ENCODE measurements at places on chromosomes 3 and 15.

- DNase-seq, result no peak
Observed at GRCh38 chr3:9416139-9416780, 18.8 kb downstream of the SETD5 start.

GRCh38 chr15:80789296-80789695 is 10.1 kb downstream of the CEMIP start:
- DNase-seq, result no peak

GRCh38 chr3:50124052-50124799 is 30.9 kb upstream of the SEMA3F start:
- DNase-seq, result no peak

DNA sequence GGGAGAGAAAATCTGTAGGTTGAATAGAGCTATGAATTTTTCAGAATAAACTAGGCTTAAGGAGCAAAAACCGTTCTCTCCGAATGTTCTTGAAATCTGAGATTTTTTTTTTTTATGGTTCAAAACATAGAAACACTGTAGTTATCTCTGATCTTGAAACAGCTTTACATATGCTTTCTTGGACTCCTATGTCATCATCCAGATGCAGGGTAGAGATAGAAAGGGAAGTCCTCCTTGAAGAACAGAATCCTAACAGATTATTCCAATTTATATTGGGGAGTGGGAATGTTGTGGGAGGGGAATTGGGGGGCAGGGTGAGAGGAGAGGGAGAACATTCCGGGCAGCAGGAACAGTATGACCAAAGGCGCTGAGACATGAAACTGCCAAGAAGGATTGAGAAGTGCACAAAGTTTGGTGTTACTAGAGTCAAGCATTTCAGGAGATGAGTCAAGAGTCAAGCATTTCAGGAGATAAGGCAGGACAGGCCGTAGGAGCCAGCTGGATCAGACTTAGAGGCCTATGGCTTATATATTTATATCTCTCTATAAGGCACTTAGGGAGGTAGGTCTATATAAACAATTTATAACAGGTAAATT is 21.9 kb upstream of the ST3GAL6 start:
- no peak for DNase-seq

DNA sequence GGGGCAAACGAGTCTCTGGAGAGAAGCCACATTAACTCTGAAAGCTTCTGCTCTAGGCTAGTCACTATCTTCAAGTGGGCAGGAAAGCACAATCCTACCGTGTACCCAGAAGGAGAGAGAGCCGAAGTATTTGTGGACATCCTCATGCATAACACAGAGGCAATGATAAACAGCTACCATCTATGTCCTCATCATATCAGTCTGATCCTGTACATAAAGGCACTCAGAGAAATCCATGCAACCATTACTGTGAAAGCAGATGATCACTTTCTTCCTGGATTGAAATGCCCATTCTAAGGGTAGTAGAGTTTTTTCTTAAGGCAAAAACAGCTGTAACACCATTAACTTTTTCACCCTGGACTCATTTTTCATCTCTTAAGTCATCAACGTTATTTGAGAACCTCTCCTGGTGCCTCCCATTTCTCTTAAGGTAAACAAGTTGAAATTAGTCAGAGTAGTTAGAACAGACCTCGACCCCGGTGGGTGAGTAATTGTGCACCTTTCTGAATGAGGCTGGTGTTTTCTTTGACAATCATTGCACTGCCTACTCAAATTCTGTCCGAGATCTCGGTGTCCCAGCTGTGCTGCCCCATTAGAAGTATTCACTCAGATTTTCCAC is 327.4 kb downstream of the SHQ1 start:
- peak; percentile 44 for DNase-seq

DNA sequence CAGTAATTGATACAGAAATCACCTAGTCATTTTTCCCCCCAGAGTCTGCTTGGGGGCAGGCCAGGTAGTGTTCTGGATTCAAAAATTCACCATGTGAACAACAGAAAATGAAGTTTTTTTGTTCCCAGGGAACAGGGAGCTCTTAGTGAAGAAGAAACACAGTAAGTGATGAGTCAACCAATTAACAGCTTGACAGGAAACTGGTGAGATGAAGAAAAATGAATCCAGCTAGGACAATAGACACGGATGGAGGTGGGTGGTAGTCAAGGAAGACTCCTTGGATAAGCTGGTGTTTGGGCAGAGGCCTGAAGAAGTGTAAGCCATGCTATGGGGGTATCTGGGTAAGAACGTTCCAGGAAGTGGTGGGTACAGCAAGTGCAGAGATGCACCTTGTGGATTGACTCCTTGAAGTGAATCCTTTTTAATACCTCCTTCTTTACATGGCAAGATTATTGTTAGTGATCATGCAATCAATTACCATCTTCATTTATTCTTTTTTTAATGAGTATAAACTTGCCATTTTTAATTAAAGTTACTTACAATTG is 339.9 kb upstream of the RGMA start:
- no peak for DNase-seq

DNA sequence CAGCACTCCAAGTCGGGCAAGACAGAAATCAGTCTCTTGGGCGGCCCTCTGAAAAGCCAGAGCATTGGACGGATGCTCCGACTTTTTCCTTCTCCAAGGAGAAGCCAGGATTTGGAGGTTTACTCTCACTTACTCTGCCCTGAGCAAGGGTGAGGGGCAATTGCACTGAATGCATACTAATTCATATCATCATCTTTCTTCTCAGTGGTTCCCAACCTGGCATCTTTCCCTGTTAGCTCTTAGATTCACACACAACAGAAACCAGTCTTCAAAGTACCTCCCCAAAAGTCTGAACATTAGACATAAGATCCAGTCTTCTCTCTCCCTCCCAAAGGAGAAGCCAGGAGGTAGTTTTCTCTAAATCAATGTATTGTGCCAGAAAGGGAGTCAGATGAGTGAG is 219.2 kb downstream of the GREM1 start:
- DNase-seq, result no peak

DNA sequence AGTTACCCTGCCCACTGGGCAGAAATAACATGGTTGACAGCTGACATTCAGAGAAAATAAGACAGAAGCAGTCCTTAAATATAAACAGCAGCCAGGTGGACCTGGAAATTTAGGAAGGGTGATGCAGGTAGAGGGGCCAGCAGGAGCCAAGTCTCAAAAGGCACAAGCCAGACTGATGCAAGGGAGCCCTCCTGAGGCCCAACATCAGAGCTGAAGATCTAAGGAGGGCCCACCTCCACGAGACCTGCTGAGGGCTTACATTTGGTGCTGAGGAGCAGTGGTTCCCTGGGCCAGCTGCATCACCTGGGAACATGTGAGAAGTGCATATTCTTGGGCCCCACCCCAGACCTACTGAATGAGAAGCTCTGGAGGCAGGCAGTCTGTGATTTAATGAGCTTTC is 105.5 kb upstream of the TRIM42 start:
- no peak for DNase-seq

DNA sequence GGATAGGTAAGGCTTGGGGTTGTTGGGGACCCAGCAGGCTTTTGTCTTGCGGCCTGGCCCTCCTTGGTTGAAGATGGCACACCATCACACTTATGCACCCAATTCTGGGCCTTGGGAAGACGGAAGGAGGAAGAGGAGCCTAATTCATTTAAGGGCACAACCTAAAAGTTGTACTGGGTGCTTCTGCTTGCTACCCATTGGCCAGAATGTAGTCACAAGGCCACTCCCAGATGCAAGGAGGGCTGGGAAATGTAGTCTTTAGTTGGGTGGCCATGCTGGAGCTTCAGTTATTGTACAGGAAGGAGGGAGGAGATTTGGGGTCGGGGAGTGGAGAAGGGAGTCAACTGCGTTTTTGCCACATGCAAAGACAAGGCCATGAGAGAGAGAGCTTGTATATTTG is 109.2 kb downstream of the TMEM266 start:
- DNase-seq, result no peak

DNA sequence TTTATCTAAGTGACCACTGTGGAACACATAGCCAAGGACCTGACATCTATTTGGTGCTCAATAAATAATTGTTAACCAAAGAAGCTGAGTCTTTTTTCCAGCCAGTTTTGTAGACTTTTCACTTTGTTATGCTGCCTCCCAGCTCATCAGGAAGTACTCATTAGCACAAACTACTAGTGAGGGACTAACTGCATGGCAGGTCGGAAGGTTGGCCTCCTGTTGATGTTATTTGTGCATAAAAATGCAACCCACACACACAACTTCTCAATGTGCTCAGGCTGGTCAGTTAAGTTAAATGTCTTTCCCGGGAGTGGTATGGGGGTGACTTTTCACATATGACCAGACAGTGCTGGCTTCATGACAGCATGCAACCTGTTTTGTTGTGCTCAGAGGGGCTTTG is 263.0 kb upstream of the TOPAZ1 start:
- DNase-seq, result no peak

GRCh38 chr3:133515127-133515526 is 58.4 kb upstream of the CDV3 start:
- no peak for DNase-seq

- DNase-seq, result peak; percentile 59
Observed at GRCh38 chr3:172614340-172615274, 91.4 kb upstream of the TNFSF10 start.

DNA sequence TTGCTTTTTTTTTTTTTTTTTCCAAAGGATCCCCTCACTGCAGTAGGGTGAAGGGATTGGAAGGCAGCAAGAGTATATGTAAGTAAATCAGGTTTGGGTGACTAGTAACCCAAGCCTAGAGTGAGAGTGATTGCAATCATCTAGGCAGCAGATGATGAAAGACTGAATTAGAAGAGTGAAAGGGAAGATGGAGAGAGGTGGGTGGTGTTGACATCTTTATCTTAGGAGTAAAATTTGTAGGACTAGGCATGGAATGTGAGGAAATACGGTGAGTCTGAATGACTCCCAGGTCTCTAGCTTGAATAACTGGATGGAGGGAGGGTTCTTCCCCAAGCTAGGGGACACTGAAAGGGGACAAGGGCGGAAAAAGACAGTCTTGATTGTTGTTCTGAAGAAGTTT is 63.4 kb downstream of the TPRG1 start:
- no peak for DNase-seq

DNA sequence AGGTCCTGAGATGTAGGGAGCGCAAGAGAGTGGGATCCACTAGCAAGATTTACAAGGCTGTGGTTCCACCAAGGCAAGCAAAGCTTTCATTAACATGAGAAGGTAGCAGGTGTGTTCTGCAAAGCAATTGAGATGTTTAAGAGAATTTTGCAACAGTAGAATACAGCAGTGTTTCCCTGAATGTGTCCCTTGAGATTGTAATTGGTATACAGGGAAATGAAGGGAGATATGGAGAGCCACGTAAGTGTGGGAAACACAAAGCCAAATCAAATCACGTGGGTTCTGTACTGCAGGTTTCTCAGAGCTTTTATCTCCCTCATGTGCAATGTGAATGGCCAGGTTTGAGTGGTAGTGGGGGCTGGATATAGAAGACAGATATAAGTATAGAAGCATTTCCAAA is 67.3 kb downstream of the ATG7 start:
- no peak for DNase-seq

DNA sequence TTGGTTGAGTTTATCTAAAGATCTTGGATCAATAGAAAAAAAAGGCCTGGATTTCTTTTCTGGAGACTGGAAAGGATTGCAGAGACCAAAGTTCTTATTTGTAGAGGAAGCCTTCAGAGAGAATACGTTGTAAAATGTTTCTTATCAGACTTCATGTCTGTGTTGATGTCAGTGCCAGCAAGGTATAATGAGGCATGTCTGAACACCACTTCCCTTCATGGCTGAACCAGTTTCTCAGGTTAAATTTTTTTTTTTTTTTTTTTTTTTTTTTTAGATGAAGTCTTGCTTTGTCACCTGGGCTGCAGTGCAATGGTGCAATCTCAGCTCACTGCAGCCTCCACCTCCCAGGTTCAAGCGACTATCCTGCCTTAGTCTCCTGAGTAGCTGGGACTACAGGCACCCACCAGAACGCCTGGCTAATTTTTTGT is 17.8 kb upstream of the ZNF774 start:
- DNase-seq, result no peak

DNA sequence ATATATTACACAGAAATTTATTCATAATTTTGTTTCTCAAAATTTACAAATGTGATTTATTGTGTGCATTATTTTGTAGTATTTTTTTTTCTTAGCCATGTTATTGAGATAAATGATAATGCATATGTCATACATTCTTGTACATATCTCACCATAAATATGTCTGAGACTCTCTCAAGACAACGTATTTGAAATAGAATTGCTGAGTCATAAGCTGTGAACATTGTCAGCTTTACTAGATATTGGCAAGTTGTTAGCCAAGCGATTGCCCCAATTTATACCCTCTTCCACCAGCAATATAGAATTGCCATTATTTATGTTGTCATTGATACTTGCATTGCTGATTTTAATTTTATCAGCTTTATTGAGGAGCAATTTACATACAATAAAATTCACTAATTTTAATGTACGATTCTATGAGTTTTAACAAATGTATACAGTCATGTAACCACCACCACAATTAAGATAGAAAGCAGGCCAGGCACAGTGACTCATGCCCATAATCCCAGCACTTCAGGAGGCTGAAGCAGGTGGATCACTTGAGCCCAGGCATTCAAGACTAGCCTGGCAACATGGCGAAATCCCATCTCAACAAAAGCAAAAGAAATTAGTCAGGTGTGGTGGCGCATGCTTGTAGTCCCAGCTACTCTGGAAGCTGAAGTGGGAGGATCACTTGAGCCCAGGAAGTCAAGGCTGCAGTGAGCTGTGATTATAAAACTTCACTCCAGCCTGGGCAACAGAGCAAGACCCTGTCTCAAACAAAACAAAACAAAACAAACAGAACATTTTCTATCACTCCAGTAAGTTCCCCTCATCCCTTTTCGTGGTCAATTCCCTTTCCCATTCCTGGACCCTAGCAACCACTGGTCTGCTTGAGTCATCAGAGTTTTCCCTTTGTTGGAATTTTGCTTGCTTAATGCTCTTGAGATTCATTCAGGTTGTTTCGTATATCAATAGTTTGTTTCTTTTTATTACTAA is 373.1 kb downstream of the MFSD1 start:
- DNase-seq, result no peak

- no peak for DNase-seq
Observed at GRCh38 chr3:50193286-50193685, 1.9 kb downstream of the GNAT1 start.

DNA sequence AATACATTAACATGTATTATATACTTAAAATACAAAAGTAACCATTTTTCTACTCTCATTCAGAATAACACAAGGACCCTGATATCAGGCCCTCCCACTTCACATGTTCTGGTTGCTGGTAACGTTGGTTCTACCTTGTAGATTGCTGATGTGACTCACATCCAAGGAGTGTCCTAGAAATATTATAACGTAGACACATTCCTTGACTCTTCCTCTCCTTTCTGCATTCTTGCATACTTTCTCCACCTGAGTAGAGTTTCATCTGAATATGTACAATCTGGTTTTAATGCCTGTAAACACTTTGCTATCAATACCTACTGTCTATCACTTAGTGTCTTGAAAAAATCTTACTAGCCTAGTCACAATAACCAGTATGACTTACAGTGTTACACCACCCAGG is 35.0 kb upstream of the NEDD4 start:
- DNase-seq, result no peak

DNA sequence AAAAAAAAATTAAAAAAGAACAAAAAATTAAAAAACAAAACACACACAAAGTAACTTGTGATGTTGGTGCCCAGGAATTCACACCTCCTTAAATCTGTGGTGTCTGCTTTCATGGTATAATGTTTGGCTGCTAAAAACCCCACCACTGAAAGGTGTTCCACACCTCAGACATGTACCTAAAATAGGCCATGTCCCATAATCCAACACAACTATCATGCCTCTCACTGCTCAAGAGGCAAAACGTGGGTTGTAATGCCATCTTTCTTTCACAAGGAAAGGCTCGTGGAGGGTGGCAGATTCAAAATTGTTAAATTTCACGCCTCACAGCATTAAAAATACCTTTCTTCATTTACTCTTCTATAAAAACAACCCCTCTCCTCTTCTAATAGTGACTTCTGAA is 29.5 kb downstream of the MKRN2 start:
- DNase-seq, result no peak
